ENCODE measurements at places on chromosomes 6 and 20. TPM values are rescaled to one million over a fixed set of nuclear protein-coding genes. Genes with fewer than 3 reads are reported as not detected.

- H3K36me3 ChIP-seq = no peaks in the 10 kb centered on the region
- H3K27ac ChIP-seq = no peak overlapping the region
- H3K4me1 ChIP-seq = no peaks in the 10 kb centered on the region
- no peak overlapping the region for H3K4me3 ChIP-seq
- DNase-seq = no peak
These were observed 349.8 kb upstream of the ARID1B start for GRCh38 chr6:156427345-156427744.

DNA sequence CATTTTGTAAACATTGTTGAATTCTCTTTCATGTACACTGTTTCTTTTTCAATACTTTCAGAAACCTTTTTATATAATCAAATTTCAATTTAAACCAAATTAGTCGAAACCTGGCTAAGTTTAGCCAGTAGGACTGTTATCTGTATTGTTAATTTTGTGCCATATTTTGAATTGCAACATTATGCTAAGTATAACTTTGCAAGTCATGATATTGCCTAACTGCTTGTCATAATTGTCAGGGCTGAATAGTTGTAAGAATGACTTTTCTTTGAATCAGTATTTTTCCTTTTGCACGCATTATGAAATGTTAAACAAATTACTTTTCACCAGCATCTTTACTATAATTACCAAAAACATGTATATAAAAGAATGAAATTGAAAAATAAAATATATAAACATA lies 82.7 kb downstream of the SAMD3 start:
- no peak overlapping the region for H3K27ac ChIP-seq
- no peak for DNase-seq
- no peaks in the 10 kb centered on the region for H3K4me1 ChIP-seq
- H3K36me3 ChIP-seq = no peaks in the 10 kb centered on the region
- no peaks in the 10 kb centered on the region for H3K27me3 ChIP-seq

- H3K4me1 ChIP-seq = no peaks in the 10 kb centered on the region
- no peaks in the 10 kb centered on the region for H3K36me3 ChIP-seq
- H3K4me3 ChIP-seq = no peak overlapping the region
- no peak for DNase-seq
- no peak overlapping the region for H3K27ac ChIP-seq
These were observed 67.9 kb downstream of the BANF2 start for GRCh38 chr20:17767624-17768023.

The SLC22A2 gene
- 0.27 TPM for total RNA-seq

DNA sequence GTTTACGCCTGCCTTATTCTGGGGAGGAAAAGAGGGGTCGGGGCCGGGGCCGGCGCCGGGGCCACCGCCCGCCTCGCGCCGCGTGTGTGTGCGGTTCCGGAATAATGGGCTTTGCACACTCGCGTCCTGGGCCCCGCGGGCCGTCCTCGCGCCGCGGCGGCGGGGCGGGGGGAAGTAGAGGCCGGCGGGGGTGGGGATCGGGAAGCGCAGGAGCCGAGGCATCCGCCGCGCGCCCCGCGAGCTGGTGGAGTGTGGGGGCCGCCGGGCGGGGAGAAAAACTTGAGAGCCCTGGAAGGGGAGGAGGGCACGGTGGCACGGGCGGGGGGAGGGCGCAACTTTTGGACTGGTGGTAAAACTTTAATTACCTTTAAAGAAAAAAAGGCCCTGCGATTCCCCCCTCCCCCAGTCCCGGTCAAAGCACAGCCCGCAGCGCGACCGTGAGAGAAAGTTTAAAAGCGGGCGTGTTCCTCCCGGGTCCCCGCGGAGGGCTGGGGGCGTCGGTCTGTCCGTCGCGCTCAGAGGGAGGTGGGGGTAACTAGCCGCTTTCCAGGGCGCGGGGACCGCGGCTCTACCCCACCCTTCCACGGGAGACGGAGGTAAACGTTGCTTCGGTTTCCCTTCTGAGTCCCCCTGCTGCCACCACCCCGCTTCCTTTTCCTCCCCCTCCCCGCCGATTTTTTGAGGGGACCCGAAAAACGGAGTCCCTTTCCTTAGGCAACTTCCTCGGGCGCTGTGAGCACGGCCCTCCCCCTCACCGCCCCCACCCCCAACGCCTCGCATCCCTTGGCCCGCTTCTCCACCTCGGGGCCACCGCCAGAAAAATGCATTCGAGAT lies 1.9 kb downstream of the L3MBTL3 start:
- peak; percentile 68 for DNase-seq
- H3K36me3 ChIP-seq = no peaks in the 10 kb centered on the region
- H3K27ac ChIP-seq = peak overlapping the region; percentile 76
- H3K4me3 ChIP-seq = peak overlapping the region; percentile 80
- no peaks in the 10 kb centered on the region for H3K27me3 ChIP-seq
- H3K4me1 ChIP-seq = no peaks in the 10 kb centered on the region

GRCh38 chr6:28124971-28125353 lies 553 bp downstream of the ZSCAN16 start:
- peak overlapping the region; percentile 63 for H3K4me3 ChIP-seq
- H3K27ac ChIP-seq = peak overlapping the region; percentile 82
- no peaks in the 10 kb centered on the region for H3K27me3 ChIP-seq
- H3K36me3 ChIP-seq = no peaks in the 10 kb centered on the region

The ELOVL4 gene
- total RNA-seq = 3.0 TPM

DNA sequence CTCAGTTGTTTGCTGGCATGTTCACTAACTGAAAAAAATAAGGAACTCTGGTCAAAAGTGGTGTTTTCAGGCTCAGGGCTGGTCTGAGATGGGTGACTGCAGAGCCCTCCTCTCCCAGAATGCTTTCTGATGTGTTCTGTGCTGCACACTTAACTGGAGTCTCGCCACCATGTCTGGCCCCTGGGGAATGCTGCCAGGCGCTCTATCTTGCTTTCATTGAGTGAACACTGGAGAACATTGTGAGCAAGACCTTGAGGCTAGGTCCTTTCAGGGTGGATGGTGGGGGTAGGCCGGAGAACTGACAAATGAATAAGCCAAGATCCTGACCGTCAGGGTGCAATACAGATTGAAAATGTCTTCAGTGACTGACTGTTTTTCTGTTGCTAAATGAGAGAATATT lies 19.5 kb downstream of the PANK2 start:
- no peaks in the 10 kb centered on the region for H3K27me3 ChIP-seq
- H3K36me3 ChIP-seq = peaks cover 10% of the 10 kb centered on the region
- H3K4me3 ChIP-seq = no peak overlapping the region
- DNase-seq = no peak
- no peak overlapping the region for H3K27ac ChIP-seq

The MOCS1 gene
- 15.8 TPM for total RNA-seq

The SLC2A10 gene
- total RNA-seq = 8.2 TPM

GRCh38 chr6:142846883-142847287 lies 98.1 kb downstream of the HIVEP2 start:
- no peaks in the 10 kb centered on the region for H3K36me3 ChIP-seq
- no peaks in the 10 kb centered on the region for H3K4me1 ChIP-seq
- H3K4me3 ChIP-seq = no peak overlapping the region

- DNase-seq = no peak
- H3K27me3 ChIP-seq = no peaks in the 10 kb centered on the region
- H3K4me1 ChIP-seq = no peaks in the 10 kb centered on the region
- no peaks in the 10 kb centered on the region for H3K36me3 ChIP-seq
- H3K4me3 ChIP-seq = no peak overlapping the region
- H3K27ac ChIP-seq = no peak overlapping the region
These were observed 43.5 kb upstream of the ADGRG6 start for GRCh38 chr6:142258305-142258704.

DNA sequence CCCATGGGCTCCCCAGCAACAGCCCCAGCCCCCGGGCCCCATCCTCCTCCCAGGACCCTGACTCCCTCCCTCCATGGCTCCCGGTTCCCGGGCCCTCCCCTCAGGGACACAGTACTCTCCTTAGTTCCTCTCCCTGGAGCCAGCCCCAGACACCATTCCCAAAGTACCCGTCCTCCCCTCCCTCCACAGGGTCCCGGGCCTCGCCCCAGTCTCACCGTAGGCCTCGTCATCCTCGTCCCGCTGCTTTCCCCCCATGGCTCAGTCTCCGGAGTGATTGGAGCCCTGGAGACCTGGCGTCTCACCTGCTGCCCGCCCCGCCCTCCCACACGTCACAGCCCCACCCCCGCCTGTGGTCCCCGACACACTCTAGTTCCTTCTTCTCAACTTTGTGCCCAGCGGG lies at the start of gene SLC44A4:
SLC44A4 (minus strand) TSS at position 272 of the 400 bp plus-strand sequence; CDS start at position 255, 17 bp downstream.
- H3K27me3 ChIP-seq = no peaks in the 10 kb centered on the region
- peaks cover 44% of the 10 kb centered on the region for H3K36me3 ChIP-seq
- no peaks in the 10 kb centered on the region for H3K4me1 ChIP-seq
- no peak within 1 kb of the TSS for H3K4me3 ChIP-seq
- no peak within 1 kb of the TSS for H3K27ac ChIP-seq

The CNBD2 gene
- total RNA-seq = 7.7 TPM

The FAXC gene
- total RNA-seq = 54.0 TPM

GRCh38 chr6:73580247-73581149 lies 59.7 kb upstream of the EEF1A1 start:
- H3K4me3 ChIP-seq = no peak overlapping the region
- H3K36me3 ChIP-seq = no peaks in the 10 kb centered on the region
- H3K27me3 ChIP-seq = no peaks in the 10 kb centered on the region
- H3K4me1 ChIP-seq = no peaks in the 10 kb centered on the region

The SLC17A2 gene
- total RNA-seq = not detected

DNA sequence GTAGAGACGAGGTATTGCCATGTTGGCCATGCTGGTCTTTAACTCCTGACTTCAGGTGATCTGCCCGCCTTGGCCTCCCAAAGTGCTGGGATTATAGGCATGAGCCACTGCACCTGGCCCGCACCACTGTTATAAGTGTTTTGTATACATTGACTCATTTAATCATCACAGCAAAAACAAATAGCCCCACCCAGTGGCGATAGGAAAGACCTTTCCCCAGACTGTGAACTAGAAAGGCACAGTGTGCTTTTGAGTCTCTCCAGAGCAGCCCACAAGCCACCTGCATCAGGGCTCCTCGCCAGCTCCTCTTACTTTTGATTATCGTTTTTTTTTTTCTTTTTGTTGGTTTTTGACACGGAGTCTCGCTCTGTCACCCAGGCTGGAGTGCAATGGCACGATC lies 27.9 kb upstream of the ZFP64 start:
- no peaks in the 10 kb centered on the region for H3K27me3 ChIP-seq
- no peak for DNase-seq
- no peak overlapping the region for H3K4me3 ChIP-seq
- no peaks in the 10 kb centered on the region for H3K4me1 ChIP-seq
- H3K36me3 ChIP-seq = no peaks in the 10 kb centered on the region
